ENCODE measurements at places on chromosomes 2 and 18. TPM values are rescaled to one million over a fixed set of nuclear protein-coding genes. Genes with fewer than 3 reads are reported as not detected.

UGT1A4 gene
- total RNA-seq, result not detected

DNA sequence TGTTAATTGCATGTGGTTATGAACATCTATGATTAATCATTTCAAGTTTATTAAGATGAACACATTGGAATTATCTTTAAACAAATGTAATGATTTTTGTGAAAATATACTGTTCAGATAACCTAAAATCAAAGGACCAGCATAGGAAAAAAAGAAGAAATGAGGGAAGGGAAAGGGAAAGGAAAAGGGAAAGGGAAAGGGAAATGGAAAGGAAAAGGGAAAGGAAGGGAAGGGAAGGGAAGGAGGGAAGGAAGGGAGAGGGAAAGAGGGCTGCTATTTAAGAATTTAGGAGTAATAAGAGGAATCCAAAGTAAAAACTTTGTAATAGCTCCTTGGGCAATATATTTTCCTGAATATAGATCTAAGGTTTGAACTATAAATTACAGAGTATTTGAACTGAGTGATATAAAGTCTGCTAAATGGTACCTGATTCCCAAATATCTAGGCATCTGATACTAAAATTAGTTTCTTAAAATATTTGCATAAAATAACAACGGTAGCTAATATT is 726.3 kb downstream of the EPHA4 start:
- no peak for DNase-seq
- H3K4me1 ChIP-seq, result no peaks in the 10 kb centered on the region
- no peak overlapping the region for H3K4me3 ChIP-seq

GRCh38 chr2:126766295-126766968 is 110.5 kb downstream of the GYPC start:
- no peaks in the 10 kb centered on the region for H3K4me1 ChIP-seq
- no peaks in the 10 kb centered on the region for H3K36me3 ChIP-seq
- no peak overlapping the region for H3K27ac ChIP-seq
- no peaks in the 10 kb centered on the region for H3K27me3 ChIP-seq
- no peak for DNase-seq
- no peak overlapping the region for H3K4me3 ChIP-seq

DNA sequence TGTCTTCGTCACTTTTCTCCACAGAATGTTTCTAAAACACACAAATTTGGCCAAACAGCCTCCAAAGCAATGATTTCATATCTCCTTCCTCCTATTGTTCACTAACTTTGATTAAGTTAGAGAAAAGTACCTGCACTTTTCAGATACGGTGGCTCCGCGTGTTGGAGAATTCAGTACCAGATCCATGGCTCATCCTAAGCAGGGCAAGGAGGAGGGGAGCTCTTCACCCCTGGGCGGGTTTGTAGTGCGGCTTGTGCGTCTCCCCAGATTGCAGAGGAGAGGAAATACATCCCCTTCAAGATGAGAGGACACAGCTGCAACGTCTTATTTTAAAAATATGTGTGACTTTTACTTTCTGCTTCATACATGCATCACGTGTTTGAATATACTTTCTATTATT is 333.0 kb downstream of the AGAP1 start:
- no peak overlapping the region for H3K4me3 ChIP-seq
- no peak overlapping the region for H3K27ac ChIP-seq
- no peaks in the 10 kb centered on the region for H3K4me1 ChIP-seq
- H3K27me3 ChIP-seq, result no peaks in the 10 kb centered on the region

DNA sequence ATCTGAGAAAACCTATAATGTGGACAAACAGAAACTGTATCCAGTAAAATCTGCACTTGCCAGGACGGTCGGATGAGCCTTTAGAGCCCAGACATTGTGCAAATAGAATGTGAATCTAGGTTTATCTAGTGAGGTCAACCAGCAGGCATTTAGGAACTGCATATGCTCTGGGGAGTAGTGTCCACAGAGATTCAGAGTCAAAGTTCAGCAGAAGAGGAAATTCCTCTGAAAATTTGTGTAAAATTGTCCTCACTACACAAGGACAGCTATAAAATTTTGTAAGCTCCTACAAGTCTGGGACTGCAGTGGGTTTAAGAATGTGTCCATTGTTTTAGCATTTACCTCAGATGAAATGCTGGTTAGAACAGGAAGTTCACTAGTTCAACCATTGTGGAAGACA is 9.8 kb upstream of the NDUFV2 start:
- H3K4me3 ChIP-seq, result no peak overlapping the region
- H3K27ac ChIP-seq, result peak overlapping the region; percentile 23
- no peaks in the 10 kb centered on the region for H3K36me3 ChIP-seq
- no peak for DNase-seq
- H3K27me3 ChIP-seq, result no peaks in the 10 kb centered on the region
- H3K4me1 ChIP-seq, result peaks cover 14% of the 10 kb centered on the region

GRCh38 chr2:241750076-241750840 is 15.8 kb downstream of the D2HGDH start:
- DNase-seq, result no peak
- no peak overlapping the region for H3K4me3 ChIP-seq

Data from left ventricle myocardium inferior (tissue), 1 donor.